ENCODE measurements at places on chromosomes 2 and 18. TPM values are rescaled to one million over a fixed set of nuclear protein-coding genes. Genes with fewer than 3 reads are reported as not detected.

Gene IMMT
- total RNA-seq: 98.3 TPM

Gene DNAH7
- 0.29 TPM for total RNA-seq

DNA sequence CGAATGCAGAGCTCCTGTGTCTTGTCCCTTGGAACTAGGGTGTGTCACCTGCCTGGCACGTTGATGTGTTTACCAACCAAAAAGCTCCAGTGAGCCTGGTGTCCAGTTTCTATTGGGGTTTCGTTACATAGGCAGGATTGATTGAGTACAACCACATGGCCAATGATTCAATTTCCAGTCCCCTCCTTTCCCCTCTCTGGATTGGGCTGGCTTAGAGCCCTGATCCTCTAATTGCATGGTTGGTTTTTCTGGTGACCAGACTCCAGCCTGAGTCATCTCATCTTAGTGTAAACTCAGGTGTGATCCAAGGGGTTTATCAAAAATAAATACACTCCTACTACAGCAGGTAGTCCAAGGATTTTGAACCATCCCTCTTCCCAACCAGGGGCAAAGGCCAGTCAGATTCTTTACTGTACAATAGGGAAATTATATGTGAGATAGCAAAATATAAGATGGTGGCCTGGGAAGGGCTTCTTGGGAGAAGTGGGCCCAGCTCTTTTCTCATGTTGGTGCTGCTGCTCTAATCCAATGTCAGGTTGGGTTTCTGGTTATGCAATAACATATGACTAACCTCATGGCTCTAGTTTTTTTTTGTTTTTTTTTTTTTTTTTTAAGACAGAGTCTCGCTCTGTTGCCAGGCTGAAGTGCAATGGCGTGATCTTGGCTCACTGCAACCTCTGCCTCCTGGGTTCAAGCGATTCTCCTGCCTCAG is 64.7 kb upstream of the MGAT5 start:
- peak; percentile 71 for DNase-seq

- no peak for DNase-seq
Observed at GRCh38 chr2:5818961-5819600, 126.9 kb downstream of the SOX11 start.

DNA sequence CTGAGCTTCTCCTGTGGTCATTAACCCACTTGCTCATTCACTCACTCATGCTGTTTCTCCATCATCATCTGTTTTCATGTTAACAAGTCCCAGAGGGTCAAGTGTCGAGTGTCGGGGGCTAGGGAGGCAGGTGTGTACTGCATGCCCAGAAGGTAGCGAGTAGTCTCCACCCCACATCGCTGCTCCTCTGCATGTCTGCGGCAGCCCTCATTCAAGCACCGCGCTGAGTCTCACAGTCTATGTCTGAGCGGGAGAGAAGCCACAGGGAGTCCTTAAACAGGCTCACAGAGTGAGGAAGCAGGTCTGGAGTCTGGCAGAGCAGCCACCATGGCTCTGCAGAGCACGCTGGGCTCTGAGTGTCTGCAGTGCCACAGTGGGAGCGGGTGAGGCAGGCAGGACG is 121.3 kb upstream of the IL1R2 start:
- no peak for DNase-seq

Gene L3MBTL4
- 0.65 TPM for total RNA-seq

- no peak for DNase-seq
Observed at GRCh38 chr18:79607361-79607952, 72.1 kb upstream of the CTDP1 start.

DNA sequence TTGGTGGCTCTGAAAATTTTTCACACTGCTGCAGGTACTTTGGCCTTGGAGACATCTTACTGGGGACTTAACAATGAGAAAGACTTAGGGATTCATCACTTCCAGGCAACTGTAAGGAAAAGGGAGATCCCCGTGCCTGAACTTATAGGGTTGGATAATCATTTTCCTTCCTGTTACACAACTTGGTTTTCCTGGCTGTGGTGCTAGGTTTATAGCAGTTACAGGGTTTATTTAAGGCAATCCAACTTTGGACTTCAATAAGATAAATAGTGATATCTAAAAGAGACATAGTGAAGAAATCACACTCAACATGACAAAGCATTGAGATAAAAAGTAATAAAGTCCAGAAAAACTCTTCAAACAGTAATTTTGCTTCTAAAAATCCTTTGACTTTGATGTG is 70.2 kb upstream of the RAPH1 start:
- no peak for DNase-seq

Gene PSMA8
- not detected for total RNA-seq

- no peak for DNase-seq
Observed at GRCh38 chr18:8117006-8117371, 492.2 kb upstream of the RAB12 start.

Gene MALT1
- total RNA-seq: 47.7 TPM

Gene ARL6IP6
- 83.9 TPM for total RNA-seq

DNA sequence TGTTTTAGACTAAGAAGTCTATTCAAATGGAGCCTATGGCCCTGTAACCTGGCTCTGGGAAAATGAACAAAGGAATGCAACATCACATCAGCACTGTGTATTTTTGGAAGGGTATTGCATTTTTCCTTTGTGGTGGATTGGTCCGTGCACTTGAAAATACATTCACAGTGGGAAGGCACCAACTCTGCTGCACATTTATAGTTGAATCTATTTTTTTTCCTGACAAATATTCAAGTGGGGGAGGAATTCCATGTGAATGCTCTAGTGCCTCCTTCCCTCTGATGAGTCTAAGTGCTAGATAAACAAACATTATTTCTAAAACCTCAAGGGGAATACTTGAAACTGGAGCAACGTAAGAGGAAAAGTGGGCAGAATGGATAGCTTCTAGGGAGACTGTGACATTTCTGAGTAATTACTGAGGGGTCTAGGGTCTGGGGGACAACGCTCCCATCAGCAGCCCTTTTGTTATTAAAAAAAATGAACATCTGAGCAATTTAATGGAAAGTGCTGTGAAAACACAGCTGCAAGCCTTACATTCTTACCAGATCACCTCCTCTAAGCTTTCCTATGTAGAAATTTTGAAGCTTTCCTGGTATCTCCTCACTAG is 208.2 kb downstream of the SLC8A1 start:
- no peak for DNase-seq

DNA sequence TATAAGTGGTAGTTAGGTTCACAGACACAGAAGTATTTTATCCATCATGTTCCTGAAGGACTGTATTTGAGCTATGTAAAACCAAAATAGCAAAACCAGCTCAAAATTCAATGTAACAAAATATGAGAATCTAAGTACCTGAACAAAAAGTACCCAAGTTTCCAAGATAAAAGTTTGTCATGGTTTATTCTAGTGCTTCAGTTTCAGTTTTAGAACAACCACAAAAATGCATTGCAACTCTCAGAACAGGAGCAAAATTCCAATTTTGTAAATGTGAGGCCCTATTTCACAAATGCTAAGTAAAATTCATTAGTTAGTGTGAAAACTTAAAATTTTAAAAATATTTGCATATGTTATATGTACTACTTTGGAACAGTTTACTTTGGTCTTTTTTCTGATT is 5.0 kb upstream of the ALPK2 start:
- DNase-seq: no peak

- no peak for DNase-seq
Observed at GRCh38 chr2:182068811-182069210, 83.2 kb downstream of the PPP1R1C start.

- no peak for DNase-seq
Observed at GRCh38 chr2:129334696-129335410, 644.6 kb upstream of the RAB6C start.

GRCh38 chr2:55120634-55121359 is 70.5 kb upstream of the RTN4 start:
- DNase-seq: no peak

DNA sequence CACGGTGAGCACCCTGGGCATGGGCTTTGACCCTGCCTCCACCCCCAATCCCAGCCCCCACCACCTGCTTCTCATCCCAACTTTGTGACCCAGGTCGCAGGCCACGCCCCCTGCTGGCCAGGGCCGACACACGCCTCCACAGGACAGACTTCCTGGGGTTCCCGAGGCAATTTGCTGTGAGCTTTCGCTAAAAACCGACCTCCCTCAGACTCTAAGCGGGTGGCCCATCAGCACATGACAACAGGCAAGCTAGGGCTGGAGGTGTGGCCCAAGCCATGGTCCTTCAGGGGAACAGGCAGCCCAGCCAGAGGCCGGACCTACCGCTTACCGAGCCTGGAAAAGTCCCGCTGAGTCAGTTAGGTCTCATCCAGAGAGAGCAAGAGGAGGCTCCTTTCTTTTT is 31.9 kb downstream of the C1QL2 start:
- no peak for DNase-seq

GRCh38 chr18:33135951-33136660 is 304.4 kb downstream of the CCDC178 start:
- DNase-seq: no peak

Gene PROKR1
- 0.14 TPM for total RNA-seq

GRCh38 chr2:204325468-204325867 is 219.8 kb upstream of the PARD3B start:
- DNase-seq: peak; percentile 45

DNA sequence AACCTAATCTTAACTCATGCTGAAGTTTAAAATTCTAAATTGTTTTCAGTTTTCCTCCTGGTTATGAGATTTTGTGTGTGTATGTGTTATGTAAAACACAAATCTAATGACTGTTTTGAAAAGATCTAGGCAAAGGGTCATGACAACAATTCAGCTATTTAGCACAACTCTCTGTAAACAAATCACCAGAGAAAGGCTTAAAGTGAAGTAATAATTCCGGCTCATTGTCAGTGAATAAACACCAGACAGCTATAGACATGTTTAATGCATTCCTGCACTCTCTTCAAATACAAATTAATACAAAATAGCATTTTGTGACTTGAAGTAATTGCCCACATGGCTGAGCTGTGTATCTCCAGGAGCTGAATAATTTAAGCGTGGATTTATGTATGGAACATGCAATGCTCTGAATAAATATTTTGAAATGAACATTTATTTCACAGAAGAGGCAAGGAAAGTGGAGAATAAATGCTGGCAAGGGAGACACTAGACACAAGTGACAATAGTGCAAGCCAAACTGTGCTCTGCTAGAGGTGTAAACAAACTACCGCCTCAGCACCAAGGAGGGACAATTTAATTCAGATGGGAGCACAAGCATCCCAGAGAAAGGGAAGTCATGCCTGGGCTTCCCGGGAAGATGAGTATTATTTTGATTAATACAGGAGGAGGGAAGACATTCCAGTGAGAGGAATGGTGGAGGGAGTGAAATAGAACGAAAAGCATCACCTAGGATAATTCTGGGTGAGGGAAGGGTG is 133.6 kb upstream of the XPO1 start:
- DNase-seq: no peak

DNA sequence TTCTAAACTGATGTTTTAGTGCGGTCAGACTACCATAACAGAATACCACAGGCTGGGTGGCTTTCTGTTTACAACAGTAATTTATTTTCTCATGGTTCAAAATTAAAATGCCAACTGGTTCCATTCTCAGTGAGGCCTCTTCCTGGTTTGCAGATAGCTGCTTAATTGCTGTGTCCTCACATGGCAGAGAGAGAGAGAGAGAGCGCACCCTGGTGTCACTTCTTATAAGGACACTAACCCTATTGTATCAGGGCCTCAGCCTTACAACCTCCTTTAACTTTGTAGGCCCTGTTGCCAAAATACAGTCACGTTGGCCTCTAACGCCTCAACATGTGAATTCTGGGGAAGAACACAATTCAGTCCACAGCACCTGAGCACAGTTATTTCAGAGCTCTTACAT is 37.5 kb upstream of the ZNF385B start:
- DNase-seq: no peak

DNA sequence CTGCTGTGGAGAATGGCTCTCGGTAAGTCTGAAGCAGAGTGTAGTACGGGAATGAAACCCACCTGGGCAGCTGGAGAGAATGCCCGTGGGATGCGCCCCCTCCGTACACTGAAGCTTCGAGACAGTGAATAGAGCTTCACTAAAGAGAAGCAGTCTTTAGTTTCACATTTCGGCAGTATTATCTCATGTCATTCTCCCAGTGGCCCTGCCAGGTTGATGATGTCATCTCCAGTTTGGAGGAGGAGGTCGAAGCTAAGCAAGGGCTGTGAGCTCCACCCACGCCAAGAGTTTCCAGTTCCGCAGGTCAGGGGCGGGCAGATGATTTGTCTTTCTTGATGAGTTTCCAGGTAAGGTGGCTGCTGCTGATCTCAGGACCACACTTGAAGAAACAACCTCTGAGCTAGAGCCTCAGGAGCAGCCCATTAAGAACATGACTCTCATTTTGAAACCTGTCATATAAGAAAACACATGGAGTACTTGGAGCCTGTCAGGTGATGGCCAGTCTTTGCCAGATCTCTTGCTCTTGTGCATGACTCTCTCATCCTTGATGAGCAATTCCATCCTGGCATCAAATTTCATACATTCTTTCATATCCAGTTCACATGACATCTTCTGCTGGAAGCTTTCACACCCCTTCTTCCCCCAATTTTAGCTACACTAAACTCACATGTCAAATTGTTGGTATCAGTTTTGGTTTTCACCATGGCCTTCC is 475.0 kb downstream of the RNF144A start:
- DNase-seq: no peak

DNA sequence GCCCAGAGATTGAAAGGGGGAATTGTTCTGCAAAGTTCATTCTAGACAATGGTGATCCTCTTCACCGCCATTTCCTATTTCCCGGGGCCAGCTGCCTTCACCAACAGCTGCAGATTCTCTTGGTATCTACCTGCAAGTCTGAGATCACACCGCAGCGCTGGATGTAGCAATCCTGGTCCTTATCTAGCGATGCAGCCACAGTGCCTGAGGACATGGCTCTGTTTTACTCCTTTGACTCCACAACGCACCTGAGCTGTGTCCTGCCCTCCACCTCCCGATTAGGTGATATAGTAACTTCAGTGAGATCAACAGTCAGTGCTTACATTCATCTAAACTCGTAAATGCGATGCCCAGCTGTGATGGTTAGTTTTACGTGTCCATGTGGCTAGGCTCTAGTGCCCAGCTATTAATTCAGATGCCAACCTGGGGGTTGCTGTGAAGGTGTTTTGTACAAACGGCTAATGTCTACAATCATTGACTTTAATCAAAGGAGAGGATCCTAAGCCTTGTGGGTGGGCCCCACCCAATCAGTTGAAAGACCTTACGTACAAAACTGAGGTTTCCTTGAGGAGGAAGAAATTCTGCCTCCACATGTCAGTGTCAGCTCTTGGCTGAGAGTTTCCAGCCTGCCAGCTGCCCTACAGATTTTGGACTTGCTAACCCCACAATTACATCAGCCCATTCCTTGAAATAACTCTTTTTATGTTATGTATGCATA is 189.8 kb downstream of the SH3BP4 start:
- DNase-seq: no peak

GRCh38 chr18:500632-501405 is at the start of gene COLEC12:
Gene COLEC12 (minus strand): TSS chr18:500701. CDS start chr18:500514, 187 bp downstream.
- DNase-seq: no peak

DNA sequence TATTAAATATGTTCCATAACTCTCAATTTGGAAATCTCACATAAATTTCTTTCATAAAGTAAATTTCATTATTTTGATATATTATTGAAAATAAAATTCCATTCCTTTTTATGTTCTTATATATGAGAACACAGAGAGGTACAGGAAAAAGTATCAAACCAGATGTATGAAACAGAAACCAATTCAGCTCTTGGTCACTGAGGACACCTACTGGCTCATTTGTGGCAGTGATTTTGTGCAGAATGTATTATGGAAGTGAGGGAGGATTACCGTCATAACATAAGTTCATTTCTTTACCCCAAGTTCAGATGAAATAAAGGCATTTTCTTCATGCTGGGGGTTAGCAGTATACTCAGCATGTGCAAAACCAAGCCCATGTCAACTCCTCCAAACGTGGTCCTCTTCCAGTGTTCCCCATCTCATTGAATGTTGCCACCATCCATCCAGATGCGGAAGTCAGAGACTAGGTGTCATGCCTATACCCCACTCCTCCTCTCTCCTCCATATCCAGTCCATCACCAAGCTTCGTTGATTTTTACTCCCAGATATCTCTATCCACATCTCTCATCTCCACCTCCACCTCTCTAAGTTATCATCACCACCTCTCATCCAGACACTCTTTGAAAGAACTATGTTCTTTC is 41.7 kb upstream of the MALL start:
- peak; percentile 16 for DNase-seq

Data from epithelial cell of proximal tubule (primary cell).